ENCODE measurements at places on chromosomes 1 and 21.

- DNase-seq = no peak
These were observed 967 bp downstream of the CENPS start for GRCh38 chr1:10431070-10431730.

GRCh38 chr21:34649400-34649799, 19.4 kb upstream of the CLIC6 start:
- no peak for DNase-seq

- no peak for DNase-seq
These were observed 223.4 kb downstream of the FMN2 start for GRCh38 chr1:240314845-240315801.

GRCh38 chr1:1175221-1176062, 1.8 kb downstream of the TTLL10 start:
- DNase-seq = no peak

- DNase-seq = no peak
These were observed 67.7 kb upstream of the TLR5 start for GRCh38 chr1:223210788-223211120.

DNA sequence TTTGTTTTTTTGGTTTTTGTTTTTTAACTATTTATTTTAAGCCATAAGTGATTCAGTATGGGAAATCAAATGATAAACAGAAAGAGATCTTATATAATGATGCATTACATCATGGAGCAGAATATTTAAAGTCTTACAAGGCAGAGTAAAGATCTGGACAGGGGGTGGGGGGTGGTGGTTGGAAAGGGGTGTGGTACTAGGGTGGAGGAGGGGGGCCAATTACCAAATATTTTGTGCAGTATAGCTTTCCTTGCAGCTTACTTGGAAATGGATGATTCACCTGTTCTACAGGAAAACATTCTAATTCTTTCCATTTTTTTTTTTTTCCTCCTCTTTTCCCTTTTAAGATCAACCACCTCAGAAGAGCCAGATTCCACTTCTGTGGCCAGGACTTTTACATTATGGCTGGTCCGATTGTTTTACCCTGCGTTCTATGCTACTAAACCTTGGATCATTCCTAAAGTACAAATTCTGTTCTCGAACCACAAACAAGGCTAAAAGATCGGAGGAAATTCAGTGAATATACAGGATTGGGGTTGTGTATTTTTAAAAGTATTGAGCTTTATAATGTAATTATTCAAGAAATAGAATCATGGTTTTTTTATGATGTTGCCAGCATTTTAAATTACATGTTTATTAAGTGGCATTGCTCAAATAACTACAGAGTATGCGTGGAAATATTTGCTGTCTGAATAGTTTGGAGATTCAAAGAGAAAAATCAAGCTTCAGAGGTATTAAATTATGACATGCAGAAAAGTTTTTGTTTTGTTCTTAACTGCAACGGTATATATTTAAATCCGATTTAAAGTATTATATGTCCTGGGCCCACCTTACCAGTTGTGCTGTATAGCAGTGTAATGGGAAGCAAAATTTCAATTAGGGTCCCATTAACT, 859.5 kb downstream of the USP25 start:
- DNase-seq = no peak

DNA sequence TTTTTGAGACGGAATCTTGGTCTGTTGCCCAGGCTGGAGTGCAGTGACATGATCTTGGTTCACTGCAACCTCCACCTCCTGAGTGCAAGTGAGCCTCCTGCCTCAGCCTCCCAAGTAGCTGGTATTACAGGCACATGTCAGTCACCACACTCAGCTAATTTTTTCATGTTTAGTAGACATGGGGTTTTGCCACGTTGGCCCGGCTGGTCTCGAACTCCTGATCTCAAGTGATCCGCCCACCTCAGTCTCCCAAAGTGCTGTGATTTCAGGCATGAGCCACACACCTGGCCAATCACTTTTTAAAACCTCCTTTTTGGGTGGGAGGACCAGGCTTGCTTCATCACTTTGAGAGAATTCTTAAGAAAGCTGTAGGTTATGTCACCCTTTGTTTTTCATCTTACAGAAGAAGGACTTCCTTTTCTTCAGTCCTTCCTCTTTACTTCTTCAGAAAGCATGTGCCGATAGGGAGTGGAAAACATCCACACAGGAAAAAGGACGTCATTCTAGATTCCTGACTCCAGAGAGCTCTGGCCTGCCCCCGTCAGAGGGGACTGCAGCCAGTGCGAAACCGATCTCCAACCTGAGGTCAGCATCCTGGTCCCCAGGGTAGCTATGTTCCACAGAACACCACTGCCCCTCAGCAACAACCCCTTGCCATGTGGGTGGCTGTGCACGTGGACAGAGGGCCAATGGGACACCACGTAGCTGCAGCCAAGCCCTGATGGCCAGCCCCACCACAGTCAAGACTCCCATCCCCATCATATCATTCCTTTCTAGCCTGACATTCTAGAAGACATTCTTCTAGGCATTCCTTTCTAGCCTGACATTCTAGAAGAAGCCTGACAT, 21.9 kb downstream of the NCF2 start:
- no peak for DNase-seq

GRCh38 chr1:12615159-12615864, 2.7 kb downstream of the DHRS3 start:
- peak; percentile 49 for DNase-seq

DNA sequence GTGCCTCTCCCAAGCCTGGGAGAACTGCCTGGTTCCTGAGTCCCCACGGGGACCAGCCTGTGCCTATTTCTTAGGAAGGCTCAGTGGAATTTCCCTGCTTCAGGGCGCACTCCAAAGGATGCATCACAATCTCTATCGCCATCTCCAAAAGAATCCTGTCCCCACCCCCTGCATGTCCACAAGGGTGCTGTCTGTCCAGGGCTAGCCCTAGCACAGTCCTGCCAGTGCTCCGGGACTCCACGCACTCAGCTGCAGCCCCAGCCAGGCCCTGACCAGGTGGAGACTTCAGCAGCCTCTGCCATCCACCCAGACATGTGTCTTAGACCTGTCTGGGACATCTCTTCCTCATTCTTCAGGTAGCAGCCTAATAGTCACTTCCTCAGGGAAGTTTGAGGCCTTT, 199.7 kb downstream of the GRIK3 start:
- DNase-seq = no peak

- DNase-seq = no peak
These were observed 36.6 kb upstream of the POU2F1 start for GRCh38 chr1:167184081-167184480.

DNA sequence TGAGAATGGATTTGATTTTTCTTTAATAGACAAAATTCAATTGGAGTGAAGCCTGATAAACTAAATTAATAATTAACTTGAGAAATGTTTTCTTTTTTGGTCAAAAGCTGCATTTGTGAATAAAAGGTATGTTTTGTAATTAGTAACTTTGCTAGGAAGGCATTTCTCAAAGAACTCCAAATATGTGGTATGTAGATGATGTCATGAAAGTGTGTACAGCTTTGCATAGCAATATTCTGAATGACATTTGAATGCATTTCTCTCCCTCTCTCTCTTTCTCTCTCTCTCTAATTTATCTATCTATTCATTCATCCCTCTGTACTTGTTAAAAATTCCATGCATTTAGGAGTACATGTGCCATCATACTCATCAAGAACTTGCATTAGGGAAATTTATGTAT, 109.1 kb upstream of the ADAMTS5 start:
- no peak for DNase-seq

DNA sequence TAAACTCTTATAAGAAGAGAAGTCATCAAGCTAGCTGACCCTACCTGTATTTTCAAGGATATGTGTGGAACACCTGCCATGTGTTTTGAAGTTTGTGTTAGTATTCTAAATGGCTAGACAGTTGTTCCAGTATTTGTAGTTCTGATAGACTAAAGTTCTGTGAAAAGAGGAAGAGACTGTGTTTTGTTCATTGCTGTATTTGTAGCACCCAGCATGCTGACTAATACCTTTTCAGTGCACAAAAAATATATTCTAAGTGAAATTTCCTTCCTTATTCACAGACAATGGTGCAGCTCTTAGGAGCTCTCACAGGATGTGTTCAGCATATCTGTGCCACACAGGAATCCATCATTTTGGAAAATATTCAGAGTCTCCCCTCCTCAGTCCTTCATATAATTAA, 8.2 kb upstream of the METTL18 start:
- DNase-seq = peak; percentile 7

- peak; percentile 77 for DNase-seq
These were observed 18.0 kb downstream of the COLGALT2 start for GRCh38 chr1:184019506-184019905.

DNA sequence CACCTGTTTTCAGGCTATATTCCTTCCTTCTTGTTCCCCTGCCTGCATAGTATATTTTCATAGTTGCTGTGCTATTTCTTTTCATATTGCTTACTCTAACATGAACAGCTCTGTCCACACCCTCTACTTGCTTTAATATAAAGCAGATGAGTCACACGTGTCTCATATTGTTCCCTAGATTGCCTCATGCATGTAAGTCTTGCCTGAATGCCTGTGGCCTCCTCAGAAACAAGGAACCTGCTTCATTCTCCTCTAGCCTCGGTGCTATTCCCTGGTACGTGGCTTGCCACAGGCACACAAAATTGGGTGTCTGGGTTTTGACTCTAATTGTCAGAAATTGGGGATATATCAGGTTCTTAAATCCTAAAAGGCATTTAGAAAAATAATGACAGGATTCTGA, 16.5 kb upstream of the PKP1 start:
- DNase-seq = no peak

GRCh38 chr1:15362737-15363128, 47.0 kb upstream of the EFHD2 start:
- DNase-seq = no peak

- no peak for DNase-seq
These were observed 57.6 kb downstream of the WLS start for GRCh38 chr1:68174738-68175113.

DNA sequence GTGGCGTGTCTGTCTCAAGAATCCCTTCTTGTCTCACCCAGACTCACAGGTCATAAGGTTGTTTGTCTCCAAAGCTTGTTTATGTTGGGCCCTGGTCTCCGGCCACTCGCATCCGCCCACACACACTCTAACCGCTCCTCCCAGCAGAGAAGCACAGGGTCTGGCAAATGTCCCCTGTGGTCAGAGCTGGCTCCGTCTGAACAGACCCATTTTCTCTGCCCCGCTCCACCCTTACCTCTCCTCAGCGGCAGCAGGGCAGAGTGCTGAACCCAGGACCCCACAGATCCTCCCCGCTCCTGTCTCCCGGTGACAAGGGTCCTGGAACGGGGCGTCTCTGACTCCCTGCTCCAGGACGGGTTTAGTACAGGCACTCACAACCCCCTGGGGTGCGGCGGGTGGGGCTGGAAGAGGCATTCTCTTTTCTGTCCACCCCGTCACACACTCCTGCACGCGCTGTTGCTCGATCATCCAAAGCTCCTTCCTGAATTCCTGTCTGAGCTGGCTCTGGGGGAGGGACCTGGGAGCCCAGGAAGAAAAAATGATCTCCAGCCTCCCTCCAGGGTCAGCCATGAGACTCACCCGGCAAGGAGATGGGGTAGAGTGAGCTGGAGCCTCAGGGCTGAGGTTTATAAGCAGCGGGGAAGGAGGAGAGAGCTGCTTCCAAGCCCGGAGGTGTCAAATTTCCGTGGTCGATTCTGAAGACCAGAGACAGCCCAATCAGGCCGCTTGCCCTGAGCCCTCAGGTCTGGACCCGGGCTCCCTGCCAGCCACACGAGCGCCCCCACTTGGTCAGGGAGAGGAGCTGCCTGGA, at the start of gene S100A13:
Gene S100A13, minus strand, starts transcription at position 602 of the 811 bp plus-strand sequence. CDS start 1,033 bp downstream, outside the sequence.
- no peak for DNase-seq

- DNase-seq = no peak
These were observed 2.4 kb upstream of the FAM78B start for GRCh38 chr1:166169182-166169581.

GRCh38 chr21:45299864-45300785, 12.4 kb upstream of the POFUT2 start:
- DNase-seq = no peak
